Stimulated activated CD8-positive, alpha-beta memory T cell treated with anti-CD3 and anti-CD28 coated beads, Interleukin-4, amount 100 ng/mL, for 1 hour (primary cell): ENCODE measurements at places on chromosomes 6 and 20.

- DNase-seq: no peak
Observed at GRCh38 chr6:53744321-53744720, 50.5 kb upstream of the LRRC1 start.

DNA sequence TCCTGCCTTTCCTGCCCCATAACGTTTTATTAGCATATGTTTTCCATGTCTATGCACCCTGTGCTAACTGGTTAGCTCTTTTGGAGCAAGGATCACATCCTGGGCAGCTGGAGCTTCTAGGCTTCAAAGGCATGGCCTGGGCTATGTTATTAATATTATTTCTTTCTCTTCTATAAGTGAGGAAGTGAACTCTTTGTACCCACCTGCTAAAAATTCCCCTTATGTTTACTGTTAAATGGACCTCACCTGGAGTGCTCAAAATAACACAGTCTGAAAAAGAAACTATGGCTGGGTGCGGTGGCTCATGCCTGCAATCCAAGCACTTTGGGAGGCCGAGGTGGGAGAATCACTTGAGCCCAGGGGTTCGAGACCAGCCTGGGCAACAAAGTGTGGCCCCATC lies 97.8 kb downstream of the TNFAIP3 start:
- no peak for DNase-seq

DNA sequence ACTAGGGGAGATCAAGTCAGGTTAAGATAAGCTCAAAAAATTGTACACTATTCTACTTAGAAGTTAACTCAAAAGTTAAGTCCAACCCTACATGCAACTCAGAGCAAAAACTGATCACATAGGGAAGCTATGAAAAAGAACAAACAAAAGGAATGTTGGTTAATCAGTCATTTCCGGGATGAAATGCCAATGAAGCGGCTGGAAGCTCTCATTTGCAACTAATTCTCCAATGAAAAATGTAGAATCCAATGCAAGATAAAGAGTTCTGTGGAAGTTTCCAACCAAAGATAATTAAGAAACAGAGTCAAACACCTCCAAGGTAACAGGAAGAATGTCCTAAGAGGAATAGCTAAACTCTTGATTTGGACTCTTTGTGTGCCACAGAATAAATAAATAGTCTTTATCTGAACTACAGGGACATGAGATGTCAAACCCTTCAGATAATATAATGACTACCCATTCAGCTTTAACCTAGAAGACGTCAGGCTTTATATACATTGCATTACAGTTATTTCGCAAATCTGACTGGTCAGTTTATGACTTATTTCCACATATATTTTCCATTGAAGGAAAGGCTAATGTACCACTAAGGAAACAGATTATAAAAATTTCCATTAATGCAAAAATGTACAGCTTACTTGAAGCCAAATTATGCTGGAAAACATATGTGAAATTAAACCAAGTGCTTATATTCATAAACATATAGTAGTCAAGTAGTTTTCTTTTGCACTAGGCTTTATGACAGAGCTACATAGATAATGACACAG lies 48.0 kb upstream of the DST start:
- DNase-seq: no peak

GRCh38 chr6:144319211-144319610 lies 34.1 kb downstream of the UTRN start:
- DNase-seq: no peak

DNA sequence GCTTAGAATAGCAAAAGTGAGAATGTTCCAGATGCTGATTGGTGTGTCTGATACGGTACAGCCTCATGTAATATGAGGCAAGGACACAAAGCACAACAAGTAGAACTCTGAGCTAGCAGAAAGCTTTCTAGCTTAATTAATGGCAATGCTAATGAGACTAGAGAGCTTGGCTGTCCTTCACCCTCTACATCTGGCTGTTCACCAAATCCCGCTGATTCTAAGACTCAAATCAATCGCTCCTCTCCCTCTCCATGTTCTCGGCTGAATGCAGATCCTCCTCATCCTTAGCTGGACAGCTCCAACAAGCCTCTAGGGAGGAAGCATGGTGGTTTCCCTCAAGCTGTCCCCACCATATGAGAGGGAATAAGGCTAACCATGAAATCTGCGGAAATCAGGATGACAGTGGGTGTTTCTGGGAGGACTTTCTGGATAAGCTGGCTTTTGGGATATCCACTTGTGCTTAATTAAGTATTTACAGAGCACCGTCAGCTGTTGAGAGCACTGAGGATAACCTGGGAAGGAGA lies 128.9 kb downstream of the FOXC1 start:
- DNase-seq: no peak

DNA sequence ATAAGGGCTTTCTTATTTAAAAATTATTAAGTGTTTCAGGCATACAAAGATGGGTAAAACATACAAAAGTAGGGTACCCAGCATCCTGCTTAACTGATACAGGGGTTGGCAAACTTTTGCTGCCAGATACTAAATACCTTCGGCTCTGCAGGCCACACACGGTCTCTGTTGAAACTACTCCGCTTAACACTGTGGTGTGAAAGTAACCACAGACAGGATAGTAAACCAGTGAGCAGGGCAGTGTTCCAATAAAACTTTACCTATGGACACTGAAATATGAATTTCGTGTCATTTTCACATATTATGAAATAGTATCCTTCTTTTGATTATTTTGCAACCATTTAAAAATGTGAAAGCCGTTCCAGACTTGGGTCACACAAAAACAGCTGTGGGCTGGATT lies 92.4 kb downstream of the EYA2 start:
- no peak for DNase-seq
